Activated T-helper 17 cell treated with anti-CD3 and anti-CD28 coated beads, Interleukin-2, amount 50 U/mL, for 72 hours (primary cell): ENCODE measurements at places on chromosomes 13 and 19. TPM values are rescaled to one million over a fixed set of nuclear protein-coding genes. Genes with fewer than 3 reads are reported as not detected.

Gene KCNN1
- total RNA-seq: 0.61 TPM

Gene KRTDAP
- total RNA-seq: not detected

Gene IL27RA
- 53.9 TPM for total RNA-seq

Gene ZFR2
- 1.6 TPM for total RNA-seq

Gene SLC6A16
- total RNA-seq: 1.4 TPM

Gene ZNF98
- not detected for total RNA-seq

Gene LMTK3
- 3.8 TPM for total RNA-seq

Gene LYPD3
- 1.0 TPM for total RNA-seq

GRCh38 chr13:41909506-41909905 lies 51.4 kb downstream of the VWA8 start:
- no peak for ATAC-seq

DNA sequence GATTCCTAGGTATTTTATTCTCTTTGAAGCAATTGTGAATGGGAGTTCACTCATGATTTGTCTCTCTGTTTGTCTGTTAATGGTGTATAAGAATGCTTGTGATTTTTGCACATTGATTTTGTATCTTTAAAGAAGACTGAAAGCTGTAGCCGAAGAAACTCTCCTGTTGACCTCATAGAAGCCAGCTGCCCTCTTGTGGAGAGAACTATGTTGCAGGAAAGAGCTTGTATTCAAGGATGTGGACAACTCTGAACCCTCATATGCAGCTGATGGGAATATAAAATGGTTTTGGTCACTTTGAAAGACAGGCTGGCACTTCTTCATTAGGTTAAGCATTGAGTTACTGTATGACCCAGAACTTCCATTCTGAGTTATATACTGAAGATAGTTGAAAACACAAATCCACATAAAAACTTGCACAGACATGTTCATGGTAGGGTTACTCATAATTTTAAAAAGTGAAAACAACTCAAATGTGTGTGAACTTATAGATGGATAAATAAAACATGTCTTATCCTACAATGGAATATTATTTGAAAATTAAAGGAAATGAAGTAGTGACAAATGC lies 65.8 kb upstream of the SLITRK6 start:
- ATAC-seq: no peak

DNA sequence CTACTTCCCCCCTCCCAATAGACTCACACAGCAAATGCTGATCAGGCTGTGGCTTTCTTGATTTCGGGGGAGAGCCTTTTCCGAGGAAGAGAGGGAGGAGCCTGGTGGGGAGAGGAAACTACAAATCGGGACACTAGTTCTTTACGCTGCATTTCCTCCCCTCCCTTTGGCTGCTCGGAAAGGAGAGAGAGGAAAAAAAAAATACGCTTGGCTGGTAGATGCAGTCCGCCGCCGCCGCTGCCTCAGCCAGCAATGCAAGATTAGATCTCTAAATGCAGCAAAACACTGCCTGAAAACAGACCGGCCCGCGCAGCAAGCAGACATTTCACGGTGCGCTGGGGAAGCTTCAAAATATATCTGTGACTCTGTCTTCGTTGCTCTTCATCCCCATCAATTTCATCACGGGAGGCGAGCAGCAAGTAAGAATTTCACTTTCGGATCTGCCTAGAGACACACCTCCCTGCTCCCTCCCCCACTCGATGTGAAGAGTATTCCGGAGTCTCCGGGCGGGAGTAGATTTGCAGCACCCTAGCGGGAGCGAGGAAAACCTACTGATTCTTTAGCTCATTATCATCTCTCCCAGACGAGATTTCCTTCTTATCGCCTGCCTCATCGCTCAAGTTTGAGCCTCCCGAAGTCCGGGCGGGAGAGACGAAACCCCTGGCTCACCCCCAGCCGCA lies at the start of gene PCDH17:
TSS of gene PCDH17 (plus strand) at position 149 of the 680 bp plus-strand sequence. CDS start 803 bp downstream, outside the sequence.
- ATAC-seq: no peak

DNA sequence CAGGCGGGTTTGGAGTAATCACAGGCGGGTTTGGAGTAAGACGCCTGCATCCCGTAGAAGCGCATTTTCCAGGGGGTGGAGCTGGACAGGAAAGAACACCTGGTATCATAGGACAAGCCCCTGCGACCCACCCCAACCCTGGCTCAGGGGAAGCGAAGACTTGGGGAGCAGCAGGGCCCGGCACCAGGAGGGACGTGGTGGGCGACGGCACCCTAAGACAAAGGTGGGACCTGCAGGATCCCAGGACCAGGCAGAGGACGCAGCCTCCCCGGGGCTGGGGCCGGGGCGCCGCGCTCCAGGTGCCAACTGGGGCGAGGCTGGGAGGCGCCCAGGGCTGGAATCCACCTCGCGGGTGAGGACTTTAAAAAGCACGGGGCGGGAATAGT lies 520 bp downstream of the ZNF600 start:
- ATAC-seq: peak; percentile 34

DNA sequence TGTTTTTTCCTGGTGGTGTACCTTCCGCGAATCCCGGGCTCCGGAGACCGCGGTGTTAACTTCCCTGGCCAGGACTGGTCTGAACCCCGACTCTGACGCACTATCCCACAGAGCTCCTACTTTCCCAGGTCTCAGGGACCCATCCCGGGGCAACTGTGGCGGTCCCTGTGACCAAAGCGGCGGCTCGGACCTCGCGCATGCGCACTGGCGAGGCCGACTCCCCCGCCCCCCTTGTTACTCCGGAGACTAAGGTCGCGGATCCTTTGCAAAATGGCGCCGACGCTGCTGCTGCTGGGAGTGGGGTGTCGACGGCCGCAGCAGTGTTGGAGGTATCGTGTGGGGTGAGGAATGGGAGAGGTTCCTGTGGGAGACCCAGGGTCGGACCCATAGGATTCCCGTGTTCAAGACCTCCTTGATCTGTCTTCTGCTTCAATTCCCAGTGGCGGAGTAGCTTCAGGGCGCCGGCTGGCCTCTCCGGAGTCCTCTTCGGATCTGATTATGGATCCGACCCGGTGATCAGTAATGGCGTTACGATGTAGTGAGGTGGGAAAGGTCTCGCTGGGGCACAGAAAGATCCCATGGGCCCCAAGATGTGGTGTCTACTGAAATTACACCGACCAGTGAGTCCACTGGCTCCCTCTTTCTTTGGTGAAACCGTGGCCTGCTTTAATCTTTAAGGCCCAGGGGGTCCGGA lies 66.6 kb upstream of the ZNF527 start:
- ATAC-seq: no peak

DNA sequence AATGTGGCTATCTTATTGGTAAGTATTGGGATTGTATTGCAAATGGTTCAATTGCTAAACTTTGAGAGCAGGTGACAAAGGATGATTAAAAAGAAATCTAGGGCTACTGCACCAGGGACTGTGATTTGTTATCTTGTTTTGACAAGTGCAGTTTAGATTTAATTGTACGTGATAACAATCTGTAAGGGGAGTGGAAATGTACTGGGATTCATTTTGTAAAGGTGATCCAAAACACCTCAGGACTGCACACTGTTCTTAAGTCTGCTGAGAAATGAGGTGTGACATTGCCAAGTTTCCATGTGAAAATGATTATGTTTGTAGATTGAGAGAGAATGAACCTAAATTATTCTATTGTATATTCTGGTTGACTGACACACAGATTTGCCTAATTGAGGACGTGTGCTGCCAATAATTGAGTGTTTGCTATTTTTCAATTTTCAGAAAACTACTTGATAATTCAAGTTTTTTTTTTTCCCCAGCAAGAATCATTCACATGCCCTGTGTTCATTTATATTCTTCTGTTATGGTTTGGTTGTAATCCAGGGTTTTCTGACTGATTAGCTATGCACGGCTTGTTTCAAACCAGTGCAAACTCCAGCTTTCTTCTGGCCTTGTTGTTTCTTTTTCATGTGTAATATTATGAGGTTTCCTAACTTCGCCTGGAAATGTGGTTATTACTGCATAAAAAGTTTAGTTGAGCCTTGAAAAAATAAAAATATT lies 308.0 kb downstream of the OLFM4 start:
- no peak for ATAC-seq

GRCh38 chr13:107324416-107325204 lies 756.7 kb upstream of the ARGLU1 start:
- no peak for ATAC-seq

GRCh38 chr19:5571777-5572176 lies 4.0 kb upstream of the TINCR start:
- ATAC-seq: no peak

- ATAC-seq: no peak
Measured at GRCh38 chr13:94703721-94704314, 8.5 kb downstream of the SOX21 start.

GRCh38 chr13:70189981-70190380 lies 81.7 kb upstream of the KLHL1 start:
- no peak for ATAC-seq

GRCh38 chr19:17264641-17264979 lies at the start of gene USHBP1:
Gene USHBP1, minus strand, starts transcription at chr19:17264745. Its CDS starts 446 bp downstream, at chr19:17264299.
- ATAC-seq: no peak

GRCh38 chr19:39474139-39474620 lies 6.5 kb upstream of the TIMM50 start:
- peak; percentile 64 for ATAC-seq

GRCh38 chr19:14315433-14315832 lies 65.8 kb upstream of the ADGRE5 start:
- ATAC-seq: no peak

GRCh38 chr19:12494260-12494860 lies 9.7 kb upstream of the ZNF709 start:
- no peak for ATAC-seq

GRCh38 chr19:44671400-44671799 lies at the start of gene CEACAM19:
Gene CEACAM19, plus strand, starts transcription at chr19:44671482. Its CDS starts 450 bp downstream, at chr19:44671932.
- ATAC-seq: peak; percentile 62

GRCh38 chr13:43961909-43962308 lies 82.2 kb downstream of the LACC1 start:
- no peak for ATAC-seq

GRCh38 chr13:112347986-112348385 lies 28.2 kb upstream of the SPACA7 start:
- ATAC-seq: no peak

GRCh38 chr19:32692727-32693061 lies 1.1 kb downstream of the NUDT19 start:
- ATAC-seq: no peak

- ATAC-seq: peak; percentile 64
Measured at GRCh38 chr13:40058757-40059236, 403.3 kb downstream of the COG6 start.
